ENCODE measurements at places on chromosomes 6 and 20.

- DNase-seq, result no peak
Observed at GRCh38 chr6:109800771-109801170, 109.7 kb downstream of the FIG4 start.

GRCh38 chr6:125552819-125553218 lies 196.6 kb upstream of the HEY2 start:
- no peak for DNase-seq

DNA sequence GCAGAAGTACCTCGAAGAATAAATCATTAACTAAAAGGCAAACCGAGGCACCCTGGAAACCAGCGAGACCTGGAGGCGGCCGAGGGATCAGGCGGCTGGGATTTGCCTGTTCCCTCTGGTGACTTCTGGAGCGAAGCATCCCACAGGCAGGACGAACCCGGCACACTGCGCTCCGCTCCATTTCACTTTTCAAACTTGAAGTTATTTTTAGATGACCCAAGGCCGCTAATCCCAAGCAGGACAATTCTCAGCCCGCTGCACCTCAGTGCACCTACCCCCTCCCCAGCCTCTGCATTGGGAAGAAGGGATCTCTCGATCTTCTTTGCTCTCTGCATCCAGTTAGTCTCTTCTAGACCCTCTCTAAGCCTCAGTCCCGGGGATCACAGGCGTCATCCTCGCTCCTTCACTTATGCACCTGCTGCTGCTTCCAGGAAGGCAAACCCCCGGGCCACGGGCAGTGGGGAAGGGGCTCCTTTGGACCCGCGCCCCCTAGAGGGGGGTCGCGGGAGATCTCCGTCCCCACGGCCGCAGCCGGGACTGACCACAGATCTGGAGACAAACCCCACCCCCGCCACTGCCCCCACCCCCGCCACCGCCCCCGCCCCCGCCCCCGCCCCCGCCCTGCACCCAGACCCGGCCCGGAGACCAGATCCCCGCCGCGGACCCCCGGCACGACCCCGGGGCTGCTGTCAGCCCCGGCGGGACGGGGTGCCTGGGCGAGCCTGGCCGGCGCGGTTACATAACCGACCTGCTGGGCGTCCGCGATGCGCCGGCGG lies 636 bp downstream of the RCAN2 start:
- no peak for DNase-seq

- DNase-seq, result peak; percentile 46
Observed at GRCh38 chr20:13546497-13547131, 92.1 kb downstream of the TASP1 start.

DNA sequence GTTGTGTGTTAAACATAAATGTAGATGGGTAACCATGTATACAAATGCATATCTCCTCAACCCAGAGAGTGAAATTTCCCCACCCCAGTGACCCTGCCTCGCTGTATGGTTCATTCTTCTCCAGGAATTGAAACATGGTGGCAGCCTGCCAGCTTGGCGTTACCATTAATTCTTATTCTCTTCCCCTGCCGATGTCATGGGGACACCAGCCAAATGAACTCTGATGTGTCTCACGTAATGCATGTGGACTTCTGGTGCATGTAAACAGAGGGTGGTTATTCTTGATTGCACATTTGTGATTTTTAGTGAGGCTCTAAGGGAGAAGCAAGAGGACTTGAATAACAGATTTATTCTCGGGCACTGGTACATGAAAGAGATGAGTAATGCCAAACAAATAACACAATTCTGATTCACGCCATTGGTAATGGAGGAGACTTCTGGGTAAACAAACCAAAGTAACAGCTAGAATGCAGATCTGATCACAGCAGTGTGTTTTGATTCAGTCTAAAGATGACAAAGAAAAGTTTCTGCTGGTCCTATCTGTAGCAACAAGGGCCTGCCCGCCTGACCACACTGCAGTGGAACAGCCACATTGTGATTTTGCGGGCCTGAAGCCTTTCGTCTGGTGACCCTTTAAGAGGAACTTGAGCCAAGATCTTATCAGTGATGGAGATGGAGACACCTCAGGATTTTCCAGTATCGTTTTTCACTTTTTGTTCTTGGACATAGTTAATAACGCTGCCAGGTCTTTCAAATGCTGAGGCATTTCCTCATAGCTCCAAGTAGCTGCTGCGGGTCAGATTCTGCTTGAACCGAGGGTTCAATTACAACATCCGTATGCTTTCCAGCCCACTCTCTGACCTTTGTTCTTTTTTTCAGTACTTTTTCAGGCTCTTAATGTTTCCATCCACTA lies 171.8 kb upstream of the AKAP12 start:
- no peak for DNase-seq

DNA sequence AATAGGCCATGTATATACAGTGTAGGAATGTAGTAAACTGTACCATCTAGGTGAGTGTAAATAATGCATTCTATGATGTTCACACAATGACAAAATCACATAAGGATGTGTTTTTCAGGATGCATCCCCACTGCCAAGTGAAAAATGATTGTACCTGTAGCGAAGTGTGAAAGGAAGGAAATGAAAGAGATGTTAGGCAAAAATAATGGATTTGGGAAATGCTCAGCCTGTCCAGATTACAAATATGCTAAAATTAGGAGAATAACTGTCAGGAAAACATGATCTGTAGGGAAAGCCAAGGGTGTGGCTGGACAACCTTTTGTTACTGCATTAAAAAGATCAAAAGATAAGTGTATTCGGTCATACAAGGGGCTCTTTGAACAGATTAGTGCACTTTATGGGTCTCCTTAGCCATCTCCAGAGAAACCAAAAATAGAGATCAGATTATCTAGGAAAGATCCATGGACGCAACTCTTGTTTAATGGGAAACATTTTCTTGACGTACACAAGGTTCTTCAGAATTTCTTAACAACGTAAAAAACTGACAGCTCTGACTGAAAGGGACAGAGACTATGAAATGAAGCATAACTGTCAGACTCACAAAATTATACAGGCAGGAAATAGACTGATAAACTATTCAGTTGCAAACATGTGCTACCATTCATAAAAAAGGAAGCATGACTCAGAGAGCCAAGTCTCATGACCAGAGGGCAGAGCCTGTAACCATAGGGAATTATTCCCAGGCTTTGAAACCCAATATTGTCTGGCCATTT lies 253.6 kb upstream of the RAB32 start:
- no peak for DNase-seq

GRCh38 chr20:44475372-44475693 lies 341 bp upstream of the TTPAL start:
- DNase-seq, result no peak

- DNase-seq, result no peak
Observed at GRCh38 chr6:5464099-5464885, 203.0 kb downstream of the FARS2 start.

DNA sequence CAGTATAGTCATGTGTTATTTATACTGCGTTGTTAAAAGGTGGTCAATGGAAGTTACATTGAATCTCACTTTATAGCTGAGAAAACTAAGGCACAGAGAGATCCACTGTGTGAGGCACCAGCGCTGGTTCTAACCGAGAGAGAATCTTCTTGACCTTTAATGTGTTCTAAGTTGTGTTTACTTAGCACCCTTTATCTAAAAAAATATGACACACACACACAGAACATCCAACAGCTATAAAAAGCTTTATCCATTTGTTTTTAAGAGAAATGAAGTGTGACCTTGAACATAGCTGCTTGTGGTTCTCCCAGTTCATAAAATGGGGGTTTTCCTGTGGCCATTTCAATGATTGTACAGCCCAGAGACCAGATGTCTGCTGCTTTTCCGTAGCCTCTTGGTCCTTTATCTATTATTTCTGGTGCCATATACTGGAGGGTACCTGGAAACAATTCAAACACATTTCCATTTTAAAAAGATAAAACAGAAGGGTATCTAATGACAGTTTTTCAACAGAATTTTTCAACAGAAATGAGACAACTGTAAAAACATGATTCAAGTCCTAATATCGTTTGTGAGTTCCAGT lies 54.8 kb upstream of the MAP7 start:
- DNase-seq, result no peak

- no peak for DNase-seq
Observed at GRCh38 chr6:115573861-115574260, 486.8 kb downstream of the FRK start.

GRCh38 chr6:96812077-96812703 lies 25.1 kb downstream of the GPR63 start:
- DNase-seq, result no peak

DNA sequence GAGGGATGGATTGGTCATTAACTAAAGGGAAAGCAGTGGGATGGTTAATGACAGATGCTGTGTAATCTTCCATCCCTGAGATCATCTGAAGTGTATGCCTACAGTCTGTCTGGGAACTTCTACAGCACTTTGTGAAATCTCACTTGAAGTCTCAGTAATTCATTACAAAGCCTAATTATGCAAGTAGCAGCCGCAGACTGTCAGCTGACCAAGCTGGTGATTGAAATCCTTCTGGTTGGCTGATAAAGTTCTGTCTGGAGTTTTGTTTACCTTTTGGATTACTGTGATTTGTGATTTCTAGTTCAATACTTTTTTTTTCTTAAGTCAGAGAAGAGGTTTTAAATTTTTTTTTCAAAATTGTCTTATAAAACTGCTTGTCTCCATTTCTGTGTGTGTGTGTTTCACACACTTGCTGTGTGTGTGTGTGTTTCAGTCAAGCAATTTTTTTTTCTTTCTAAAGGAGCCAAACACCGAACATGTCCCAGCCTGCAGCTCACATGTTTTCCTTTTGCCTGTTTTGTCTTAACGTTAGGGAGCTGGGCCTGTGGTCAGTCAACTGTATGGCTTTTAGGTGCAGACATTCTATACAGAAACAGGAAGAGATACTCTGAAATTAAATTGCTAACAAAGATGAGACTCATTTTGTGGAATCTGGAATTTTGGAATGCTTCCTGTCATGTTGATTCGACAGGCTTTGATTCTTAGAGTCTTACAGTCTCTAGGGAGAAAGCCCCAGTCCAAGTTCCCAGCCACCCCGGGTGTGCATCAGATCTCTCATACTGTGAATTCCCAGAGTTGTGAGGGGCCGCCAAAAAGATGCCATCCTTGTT lies 28.5 kb upstream of the ADGRF4 start:
- DNase-seq, result no peak

- no peak for DNase-seq
Observed at GRCh38 chr20:18188434-18188833, 50.8 kb downstream of the KAT14 start.

DNA sequence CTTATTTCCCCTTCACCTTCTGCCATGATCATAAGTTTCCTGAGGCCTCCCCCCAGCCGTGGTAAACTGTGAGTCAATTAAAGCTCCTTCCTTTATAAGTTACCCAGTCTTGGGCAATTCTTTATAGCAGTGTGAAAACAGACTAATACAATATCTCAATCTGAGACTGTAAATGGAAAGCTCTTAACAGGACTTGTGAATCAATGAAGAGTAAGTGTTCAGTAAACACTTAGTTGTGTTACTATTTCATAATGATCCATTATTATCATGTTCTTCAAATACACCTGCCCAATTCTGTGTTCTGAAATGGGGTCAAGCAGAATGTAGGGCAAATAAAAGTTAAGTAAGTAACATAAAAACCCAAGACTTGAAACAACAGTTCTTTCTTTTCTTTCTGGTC lies 266.2 kb downstream of the TENT5A start:
- DNase-seq, result no peak

GRCh38 chr20:63118303-63119120 lies 97.4 kb downstream of the YTHDF1 start:
- no peak for DNase-seq

DNA sequence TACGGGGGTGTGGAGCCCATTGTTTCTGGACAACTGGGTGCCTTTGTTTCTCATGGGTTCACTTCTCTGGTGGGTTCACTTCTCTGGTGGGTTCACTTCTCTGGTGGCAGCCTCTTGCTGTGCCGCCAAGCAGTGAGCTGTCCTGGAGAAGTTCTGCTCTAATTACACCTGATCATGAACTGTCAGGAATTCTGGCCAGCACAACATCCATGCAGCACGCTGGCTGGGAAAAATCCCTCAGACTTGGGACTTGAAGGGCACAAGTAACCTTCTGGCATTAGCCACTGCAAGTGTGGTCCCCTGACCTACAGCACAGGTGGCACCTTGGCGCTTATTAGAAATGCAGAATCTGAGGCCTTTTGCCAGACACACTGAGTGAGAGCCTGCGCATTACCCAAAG lies 752.5 kb downstream of the QKI start:
- no peak for DNase-seq

DNA sequence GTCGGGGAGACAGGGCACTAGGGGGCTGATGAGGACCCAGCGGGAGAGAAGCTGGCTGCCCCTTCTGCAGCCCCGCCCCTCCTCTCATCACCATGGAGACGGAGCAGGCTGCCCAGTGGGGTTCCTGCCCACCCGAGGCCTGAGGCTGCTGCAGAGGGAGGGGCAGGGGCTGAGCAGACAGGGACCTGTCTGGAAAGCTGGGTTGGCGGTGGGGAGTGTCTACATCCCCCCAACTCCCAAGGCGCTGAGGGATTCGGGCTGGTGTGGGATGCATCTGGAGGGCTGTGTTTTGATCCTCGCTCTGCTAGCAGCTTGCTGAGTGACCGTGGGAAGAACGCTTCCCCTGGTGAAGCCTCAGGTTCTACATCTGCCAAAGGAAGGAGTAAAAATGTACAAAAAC lies 1.2 kb upstream of the BPI start:
- DNase-seq, result no peak

- no peak for DNase-seq
Observed at GRCh38 chr20:35662551-35662950, 2.1 kb downstream of the CPNE1 start.

- no peak for DNase-seq
Observed at GRCh38 chr6:126949786-126950185, 168.7 kb upstream of the RSPO3 start.

- DNase-seq, result no peak
Observed at GRCh38 chr6:127793396-127793795, 107.5 kb downstream of the THEMIS start.

DNA sequence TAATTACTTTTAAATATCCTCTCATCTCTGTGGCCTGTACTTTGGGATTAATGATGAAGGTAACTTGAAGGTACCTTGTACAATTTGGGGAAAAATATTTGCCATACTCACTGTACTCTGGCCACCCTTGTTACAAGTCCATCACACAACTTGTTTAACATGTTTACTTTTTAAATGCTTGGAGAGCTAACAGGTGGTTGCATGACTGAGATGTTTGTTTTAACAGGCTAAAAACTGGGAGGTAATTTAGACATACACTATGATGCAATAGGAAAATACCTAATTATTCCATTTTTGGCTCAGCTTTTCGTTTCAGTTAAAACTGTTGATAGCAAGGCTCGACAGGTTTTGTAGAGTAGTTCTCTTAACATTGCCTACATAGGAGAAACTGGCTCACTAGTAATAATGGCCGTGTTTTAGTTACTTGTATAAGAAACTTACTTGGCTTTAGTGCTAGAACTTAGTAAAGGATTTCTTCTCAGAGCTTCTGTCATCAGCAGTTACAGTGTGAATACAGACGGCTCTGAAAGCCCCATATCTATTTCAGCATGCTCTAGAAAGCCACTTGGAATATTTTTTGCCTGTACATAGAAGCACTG lies 489.8 kb upstream of the SOX4 start:
- DNase-seq, result no peak
